CD8-positive, alpha-beta memory T cell (primary cell): ENCODE measurements at places on chromosomes 11 and 22. TPM values are rescaled to one million over a fixed set of nuclear protein-coding genes. Genes with fewer than 3 reads are reported as not detected.

DNA sequence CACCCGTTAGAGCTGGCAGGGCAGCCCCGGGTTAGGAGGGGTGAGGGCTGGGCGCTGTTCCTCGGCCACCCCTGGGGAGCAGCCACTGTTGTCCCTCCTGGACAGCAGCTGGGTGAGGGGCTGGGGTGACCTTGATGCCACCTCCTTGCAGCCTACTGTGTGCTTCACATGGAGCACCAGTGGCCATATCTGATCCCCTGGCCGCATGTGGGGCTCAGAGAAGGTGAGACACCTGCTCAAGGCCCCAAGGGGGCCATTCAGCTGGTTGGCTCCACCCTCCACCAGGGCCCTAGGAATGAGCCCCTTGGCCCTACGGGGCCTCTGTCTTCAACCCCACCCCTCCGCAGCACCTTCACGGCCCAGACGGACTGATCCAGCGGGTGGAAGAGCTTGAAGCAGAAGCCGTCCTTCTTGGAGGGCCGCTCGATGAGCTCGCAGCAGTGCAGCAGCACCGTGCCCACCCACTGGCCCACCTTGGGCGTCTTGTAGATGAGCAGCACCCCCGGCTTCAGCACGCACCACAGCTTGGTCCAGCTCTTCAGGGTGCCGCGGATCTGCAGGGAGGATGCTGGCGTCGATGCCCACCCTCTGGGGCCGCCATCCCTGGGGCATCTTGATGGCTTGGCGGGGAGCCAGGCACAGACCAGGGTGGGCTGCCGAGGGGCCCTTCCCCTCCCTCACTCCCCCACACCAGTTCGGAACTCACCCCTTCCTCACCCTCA is 44.9 kb downstream of the OSBPL5 start:
- H3K36me3 ChIP-seq: no peaks in the 10 kb centered on the region
- no peaks in the 10 kb centered on the region for H3K4me1 ChIP-seq
- no peak overlapping the region for H3K27ac ChIP-seq

- peaks cover 85% of the 10 kb centered on the region for H3K36me3 ChIP-seq
- no peak overlapping the region for H3K27ac ChIP-seq
Observed at GRCh38 chr22:36324414-36324813, 63.4 kb downstream of the MYH9 start.

PAX6 gene
- total RNA-seq: not detected

PPARA gene
- 12.9 TPM for total RNA-seq

GRCh38 chr11:56910785-56911184 is 77.9 kb upstream of the OR5AK2 start:
- no peaks in the 10 kb centered on the region for H3K36me3 ChIP-seq
- no peak overlapping the region for H3K4me3 ChIP-seq
- H3K27ac ChIP-seq: no peak overlapping the region
- H3K27me3 ChIP-seq: no peaks in the 10 kb centered on the region

- H3K27me3 ChIP-seq: no peaks in the 10 kb centered on the region
- H3K27ac ChIP-seq: no peak overlapping the region
- DNase-seq: no peak
- H3K4me1 ChIP-seq: no peaks in the 10 kb centered on the region
Observed at GRCh38 chr11:116162086-116162885, 610.5 kb downstream of the BUD13 start.

DNA sequence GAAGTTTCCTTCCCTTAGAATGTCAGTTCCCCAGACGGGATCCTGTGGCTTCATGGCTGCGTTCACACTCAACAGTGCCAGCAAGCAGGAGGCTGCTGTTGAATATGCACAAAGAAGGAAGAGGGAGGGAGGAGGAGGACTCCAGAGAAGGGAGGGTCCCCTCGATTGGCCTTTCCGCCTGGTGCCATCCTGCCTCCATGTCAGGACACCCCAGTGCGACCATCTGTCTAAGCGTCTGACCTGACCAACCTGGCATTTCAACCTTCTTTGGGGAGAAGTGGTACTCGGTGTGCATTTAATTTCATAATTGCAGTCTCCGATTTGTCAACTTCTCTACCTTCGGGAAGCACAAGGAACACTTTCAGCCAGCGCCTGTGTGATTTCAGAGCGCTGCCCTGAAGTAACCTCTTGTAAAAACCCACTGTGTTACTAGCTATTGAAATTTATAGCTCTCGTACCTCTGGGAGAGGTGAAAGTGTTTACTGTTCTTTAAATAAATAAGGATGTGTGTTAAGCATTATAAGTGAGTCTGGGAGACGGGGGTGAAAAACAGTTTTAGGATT is 1491.9 kb downstream of the TBC1D22A start:
- no peak overlapping the region for H3K4me3 ChIP-seq
- DNase-seq: no peak
- no peaks in the 10 kb centered on the region for H3K27me3 ChIP-seq
- H3K27ac ChIP-seq: no peak overlapping the region

DNA sequence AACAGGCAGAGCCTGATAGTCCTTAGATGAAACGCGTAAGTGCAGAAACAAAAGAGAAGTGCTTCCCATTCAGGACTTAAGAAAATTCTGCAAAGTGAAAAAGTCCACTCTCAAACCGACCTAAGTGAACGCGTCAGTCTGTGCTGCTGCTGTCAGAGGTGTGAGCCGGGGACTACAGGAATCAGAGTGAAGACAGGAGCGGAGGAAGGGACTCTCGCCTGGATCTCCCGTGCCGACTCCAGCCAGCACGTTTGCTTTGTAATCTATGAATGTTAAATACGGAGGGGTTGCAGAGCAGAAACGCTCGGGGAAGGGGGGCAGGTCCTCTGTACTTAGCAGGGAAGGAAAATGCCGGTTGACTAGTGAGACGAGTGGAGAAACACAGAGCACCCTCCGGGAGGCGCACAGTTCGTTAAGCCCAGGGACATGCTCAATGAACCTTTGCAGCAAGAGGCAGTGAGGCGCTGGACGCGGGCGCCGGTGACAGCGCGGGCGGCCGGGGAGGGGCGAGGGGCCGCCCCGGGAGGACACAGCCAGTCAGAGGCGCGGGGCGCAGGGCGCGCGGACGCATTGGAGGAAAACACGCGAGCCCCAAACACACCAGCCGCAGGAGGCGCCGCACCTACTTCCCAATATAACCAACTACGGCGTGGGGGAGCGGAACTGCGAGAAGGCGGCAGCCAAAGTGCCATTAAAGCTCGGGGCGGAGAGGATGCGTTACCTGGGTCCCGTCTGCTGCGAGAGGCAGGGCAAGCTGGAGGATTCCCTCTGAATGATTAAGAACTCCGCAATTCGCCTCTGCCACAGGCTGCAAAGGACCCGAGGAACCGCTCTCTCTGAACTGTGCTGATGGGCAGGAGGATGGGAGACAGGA is at the start of gene CNTN5:
TSS of gene CNTN5 (plus strand) at position 598 of the 874 bp plus-strand sequence.
- no peaks in the 10 kb centered on the region for H3K36me3 ChIP-seq
- H3K27me3 ChIP-seq: no peaks in the 10 kb centered on the region
- H3K27ac ChIP-seq: no peak within 1 kb of the TSS
- H3K4me3 ChIP-seq: no peak within 1 kb of the TSS

GRCh38 chr22:49437356-49437755 is 390.3 kb downstream of the BRD1 start:
- no peaks in the 10 kb centered on the region for H3K27me3 ChIP-seq
- no peaks in the 10 kb centered on the region for H3K4me1 ChIP-seq
- no peak for DNase-seq
- H3K4me3 ChIP-seq: no peak overlapping the region
- no peak overlapping the region for H3K27ac ChIP-seq

- DNase-seq: no peak
- H3K4me3 ChIP-seq: no peak overlapping the region
- no peak overlapping the region for H3K27ac ChIP-seq
- no peaks in the 10 kb centered on the region for H3K27me3 ChIP-seq
- H3K4me1 ChIP-seq: no peaks in the 10 kb centered on the region
- H3K36me3 ChIP-seq: no peaks in the 10 kb centered on the region
Observed at GRCh38 chr11:126525702-126526101, 170.2 kb downstream of the ST3GAL4 start.

DNA sequence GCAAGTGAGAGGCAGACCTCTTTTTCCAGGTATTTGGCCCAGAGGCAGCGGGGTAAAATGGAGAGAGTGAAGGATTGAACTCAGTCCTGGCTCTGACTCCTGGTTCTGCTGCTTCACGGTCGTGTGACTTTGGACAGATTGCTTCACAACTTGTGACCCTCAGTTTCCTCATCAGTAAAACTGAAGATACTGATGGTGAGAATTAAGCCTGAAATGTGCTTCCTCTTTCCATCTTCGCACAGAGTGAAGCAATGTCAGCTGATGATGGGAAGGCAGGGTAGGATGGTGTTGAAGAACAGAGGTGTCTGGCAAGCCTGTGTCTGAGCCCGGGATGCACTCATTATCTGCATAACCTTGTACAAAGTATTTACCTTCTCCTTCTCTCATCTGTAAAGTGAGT is 59.0 kb downstream of the UBASH3B start:
- no peak overlapping the region for H3K27ac ChIP-seq
- H3K4me3 ChIP-seq: no peak overlapping the region
- no peaks in the 10 kb centered on the region for H3K36me3 ChIP-seq
- H3K4me1 ChIP-seq: peaks cover 31% of the 10 kb centered on the region
- H3K27me3 ChIP-seq: no peaks in the 10 kb centered on the region

DNA sequence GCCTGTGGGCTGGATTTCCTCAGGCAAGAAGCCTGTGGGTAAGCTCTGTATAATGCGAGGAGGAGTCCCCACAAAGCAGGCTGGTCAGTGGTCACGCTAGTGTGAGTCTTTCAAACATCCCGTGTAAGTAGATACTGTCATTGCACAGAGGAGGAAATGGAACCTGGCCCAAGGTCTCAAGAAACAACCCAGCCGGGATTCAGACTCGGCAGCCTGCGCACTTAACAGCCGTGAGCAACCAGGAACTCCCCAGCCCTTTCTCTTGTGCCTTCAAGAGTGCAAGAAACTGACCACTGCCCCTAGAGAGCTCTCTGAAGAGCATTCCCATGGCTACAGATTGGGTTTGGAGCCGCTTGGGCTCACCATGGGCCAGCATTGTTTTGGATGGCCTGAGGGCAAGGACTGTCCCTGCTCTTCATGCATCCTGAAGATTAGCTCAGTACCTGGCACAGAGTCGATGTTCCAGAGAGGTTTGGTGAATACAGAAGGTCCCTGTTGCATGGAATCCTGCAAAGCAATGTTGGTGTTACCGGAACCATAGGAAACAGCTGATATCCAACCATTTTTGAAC is 6.0 kb downstream of the MPST start:
- H3K27ac ChIP-seq: no peak overlapping the region
- H3K27me3 ChIP-seq: no peaks in the 10 kb centered on the region
- H3K36me3 ChIP-seq: no peaks in the 10 kb centered on the region
- DNase-seq: no peak
- no peaks in the 10 kb centered on the region for H3K4me1 ChIP-seq
